ENCODE measurements at places on chromosomes 1 and 21.

DNA sequence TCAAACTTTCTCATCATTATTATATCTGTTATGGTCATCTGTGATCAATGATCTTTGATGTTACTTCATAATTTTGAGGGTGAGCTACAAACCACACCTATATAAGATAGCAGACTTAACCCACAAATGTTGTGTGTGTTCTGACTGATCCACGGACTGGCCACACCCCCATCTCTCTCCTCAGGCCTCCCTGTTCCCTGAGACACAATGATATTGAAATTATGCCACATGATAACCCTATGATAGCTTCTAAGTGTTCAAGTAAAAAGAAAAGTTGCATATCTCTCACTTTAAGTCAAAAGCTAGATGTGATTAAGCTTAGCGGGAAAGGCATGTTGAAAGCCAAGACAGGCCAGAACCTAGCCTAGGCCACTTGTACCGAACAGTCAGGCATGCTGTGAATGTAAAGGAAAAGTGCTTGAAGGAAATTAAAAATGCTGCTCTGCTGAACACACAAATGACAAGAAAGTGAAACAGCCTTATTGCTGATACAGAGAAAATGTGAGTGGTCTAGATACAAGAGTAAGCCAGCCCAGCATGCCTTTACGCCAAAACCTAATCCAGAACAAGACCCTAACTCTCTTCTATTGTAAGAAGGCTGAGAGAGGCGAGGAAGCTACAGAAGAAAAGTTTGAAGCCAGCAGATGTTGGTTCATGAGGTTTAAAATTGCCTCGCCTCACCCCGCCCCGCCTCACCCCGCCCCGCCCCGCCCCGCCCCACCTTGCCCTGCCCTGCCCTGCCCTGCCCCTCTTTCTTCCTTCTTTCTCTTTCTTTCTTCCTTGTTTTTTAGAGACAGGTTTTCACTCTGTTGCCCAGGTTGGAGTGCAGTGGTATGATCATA is 16.5 kb downstream of the CTSS start:
- DNase-seq: no peak

DNA sequence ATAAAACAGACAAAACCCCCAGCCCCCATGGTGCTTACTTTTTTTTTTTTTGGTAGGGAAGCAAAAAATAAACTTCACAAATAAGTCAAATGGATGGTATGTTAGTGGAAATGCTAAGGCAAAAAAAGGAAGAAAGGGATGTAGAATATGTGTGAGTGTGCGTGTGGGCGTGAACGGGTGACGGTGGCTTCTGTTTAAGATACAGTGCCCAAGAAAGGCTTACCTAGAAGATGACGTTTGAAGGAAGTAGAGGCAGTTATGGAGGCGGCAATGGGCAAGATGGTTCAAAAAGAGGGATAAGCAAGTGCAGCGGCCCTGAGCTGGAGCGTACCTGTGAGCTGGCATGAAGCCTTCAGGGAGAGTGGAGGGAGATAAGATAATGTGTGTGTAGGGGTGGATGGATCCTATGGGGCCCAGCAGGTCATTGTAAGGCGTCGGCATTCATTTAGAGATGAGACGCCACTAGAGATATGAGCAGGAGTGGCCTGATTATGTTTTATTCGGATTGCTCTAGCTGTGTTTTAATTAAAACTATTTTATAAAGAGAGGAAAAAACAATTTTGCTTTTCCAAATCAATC is 19.9 kb downstream of the LEPR start:
- no peak for DNase-seq

- DNase-seq: no peak
Measured at GRCh38 chr1:25067518-25068251, 137.6 kb upstream of the RUNX3 start.

- no peak for DNase-seq
Measured at GRCh38 chr1:89989799-89990198, 5.1 kb upstream of the ZNF326 start.

DNA sequence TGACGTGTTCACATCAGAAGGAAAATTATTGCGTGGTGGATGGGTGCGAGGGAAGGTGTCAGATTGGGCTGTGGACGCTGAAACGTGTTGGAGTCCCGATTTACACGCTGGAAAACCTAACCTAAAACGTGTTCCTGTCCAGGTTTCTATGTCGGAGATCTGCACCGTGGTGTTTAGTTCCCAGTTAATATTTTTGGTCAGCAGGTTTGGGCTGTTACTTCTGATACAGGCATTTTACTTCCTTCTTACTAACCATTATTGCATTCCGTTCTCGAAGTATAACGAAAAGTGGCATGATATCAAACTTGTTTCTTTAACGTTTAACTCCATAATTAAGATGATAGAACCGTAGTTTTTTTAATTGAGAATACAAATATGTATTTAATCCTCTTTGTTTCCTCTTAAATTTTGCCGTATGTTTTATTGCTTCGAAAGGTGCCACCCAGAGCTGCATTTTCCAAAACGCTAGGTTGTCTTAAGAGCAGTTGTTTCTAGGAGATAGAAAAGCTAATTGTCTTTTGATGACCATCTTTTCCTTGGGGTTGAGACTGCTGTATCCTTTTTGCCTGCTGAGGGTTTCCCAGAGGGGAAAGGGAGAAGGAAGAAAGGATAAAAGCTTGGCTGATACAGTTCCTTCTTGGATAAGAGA is 1.3 kb downstream of the ADARB1 start:
- DNase-seq: no peak

DNA sequence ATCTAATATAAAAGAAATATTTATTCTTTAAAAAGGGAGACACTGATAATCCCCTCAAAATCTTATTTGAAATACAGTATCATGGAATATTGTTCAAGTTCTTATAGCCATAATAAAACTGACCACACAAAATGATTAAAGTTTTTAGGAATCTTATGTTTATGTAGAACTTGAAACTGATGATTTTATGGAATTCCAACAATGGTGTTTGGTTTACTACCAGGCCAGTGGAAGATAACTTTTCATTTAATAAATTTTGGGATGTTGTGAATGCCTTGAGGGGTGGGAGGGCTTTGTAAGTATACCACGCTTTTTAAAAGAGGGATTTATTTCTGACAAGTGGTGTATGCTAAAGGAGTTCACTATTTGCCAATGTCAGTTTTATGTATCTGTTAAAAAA is 87.7 kb downstream of the RAB3GAP2 start:
- no peak for DNase-seq

DNA sequence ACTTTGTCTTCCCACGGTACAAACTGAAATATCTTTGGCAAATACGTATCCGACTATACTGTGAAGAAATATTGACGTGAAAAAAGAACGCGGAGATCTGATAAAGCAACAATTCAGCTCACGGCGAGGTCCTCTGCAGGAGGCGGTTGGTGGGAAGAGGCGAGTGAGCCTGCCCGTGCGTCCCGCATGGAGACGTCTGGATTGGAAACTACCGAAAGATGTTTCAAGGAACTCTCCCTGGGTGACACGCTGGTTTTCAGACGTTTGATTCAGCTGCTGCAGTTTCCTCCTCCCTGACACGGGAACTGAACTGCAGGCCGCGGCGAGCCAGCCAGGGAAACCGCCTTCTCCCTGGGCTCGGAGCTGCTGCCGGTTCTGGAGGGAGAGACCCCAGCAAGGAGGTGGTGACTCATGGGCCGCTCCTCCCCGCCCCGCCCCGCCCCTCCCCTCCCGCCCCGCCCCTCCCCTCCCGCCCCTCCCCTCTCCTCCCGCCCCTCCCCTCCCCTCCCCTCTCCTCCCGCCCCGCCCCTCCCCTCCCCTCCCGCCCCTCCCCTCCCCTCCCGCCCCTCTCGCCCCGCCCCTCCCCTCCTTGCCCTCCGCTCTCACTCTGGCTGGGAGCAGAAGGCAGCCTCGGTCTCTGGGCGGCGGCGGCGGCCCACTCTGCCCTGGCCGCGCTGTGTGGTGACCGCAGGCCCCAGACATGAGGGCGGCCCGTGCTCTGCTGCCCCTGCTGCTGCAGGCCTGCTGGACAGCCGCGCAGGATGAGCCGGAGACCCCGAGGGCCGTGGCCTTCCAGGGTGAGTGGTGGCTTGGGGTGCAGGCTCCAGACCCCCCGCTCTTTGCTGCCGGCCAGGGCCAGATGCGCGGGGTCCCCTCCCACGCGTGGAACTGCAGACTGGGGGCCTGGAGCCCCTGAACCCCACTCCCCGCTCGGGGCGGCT is at the start of gene COL6A1:
Gene COL6A1 (plus strand): TSS at position 620 of the 941 bp plus-strand sequence. CDS start 81 bp downstream, at position 701.
- peak; percentile 48 for DNase-seq

- no peak for DNase-seq
Measured at GRCh38 chr1:226864311-226864710, 6.1 kb upstream of the PSEN2 start.

GRCh38 chr1:155272466-155273342 is 600 bp downstream of the CLK2 start:
- DNase-seq: no peak
